ENCODE measurements at places on chromosomes 11 and 22.
A peak's percentile ranks its signal among the peaks of the same experiment; 100 is the strongest.

DNA sequence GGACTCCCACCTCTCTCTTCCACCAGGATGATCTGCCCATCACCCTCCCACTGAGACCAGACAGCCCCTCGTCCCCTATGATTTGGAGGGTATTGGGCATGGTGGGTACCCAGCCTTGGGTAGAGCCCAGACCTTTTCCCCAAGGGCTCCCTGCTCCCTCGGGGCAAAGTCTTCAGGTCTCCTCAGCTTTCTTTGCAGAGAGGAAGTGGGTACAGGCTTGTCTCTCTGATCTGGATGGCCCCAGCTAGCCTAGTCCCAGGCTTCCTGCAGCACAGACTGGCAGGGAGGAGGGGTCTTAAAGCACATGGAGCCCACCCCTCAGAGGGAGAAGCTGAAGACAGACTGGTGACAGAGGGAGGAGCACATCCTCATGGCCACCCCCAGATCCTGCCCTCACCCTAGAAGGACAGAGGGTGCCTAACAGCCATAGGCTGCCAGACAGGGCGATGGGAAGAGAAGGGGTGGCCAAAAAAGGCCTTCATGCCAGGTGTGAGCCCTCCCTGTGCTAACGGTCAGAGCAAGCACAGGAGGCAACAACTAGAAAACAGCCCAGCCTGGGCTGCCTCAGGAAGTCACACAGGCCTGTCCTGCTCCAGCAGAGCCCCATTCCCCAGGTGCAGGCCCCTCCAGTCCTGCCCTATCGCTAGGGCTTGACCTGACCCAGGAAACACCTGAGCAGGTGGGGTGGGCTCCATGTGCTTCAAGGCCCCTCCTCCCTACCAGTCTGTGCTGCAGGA lies 30.4 kb downstream of the SLC22A12 start:
- DNase-seq, result no peak

DNA sequence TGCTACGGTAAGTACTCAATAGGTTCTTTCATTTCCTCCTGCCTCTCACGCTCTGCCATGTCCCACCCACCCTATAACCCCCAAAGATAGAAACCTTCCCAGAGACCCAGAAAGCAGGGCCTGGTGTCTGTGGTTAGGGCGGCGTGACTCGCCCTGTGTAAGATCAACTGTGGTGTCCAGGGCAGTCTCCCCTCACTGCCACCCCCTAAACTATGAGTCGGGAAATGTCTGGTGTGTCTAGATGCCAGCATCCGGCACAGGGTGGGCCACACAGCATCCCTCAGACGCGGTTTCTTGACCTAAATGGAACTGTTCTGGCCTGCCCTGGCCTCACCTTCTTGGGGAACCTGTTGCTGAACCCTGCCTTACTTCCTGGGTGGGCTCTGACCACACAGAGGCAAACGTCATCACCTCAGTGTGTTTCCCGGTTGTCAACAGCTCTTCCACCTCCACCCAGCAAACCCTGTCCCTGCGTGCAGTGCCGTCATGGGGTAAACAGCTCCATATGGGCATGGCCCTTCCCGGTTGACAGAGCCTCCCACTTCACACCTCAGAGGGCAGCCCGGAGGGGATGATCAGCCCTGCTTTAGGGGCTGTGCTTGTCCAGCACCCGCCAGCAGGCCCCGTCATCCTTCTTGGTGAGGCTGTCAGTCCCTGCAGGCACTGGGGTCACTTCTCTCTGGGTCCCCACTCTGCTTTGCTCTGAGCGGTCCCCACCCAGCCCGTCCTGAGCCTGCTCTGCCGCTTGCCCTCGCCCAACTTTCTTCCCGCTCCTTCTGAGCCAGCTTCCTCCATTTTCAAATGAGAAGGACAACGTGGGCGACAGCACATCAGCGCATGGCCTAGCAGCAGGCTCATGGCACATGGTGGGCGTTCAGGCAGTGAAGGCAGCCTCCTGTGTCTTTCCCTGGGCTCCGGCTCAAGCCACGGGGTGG lies 6.0 kb downstream of the WNT11 start:
- no peak for DNase-seq

GRCh38 chr11:44310206-44310462 lies 195 bp upstream of the ALX4 start:
- DNase-seq, result no peak

GRCh38 chr11:94938095-94939055 lies 35.0 kb downstream of the CWC15 start:
- peak; percentile 57 for DNase-seq

- DNase-seq, result no peak
These were observed 73.5 kb upstream of the THY1 start for GRCh38 chr11:119496469-119496868.

DNA sequence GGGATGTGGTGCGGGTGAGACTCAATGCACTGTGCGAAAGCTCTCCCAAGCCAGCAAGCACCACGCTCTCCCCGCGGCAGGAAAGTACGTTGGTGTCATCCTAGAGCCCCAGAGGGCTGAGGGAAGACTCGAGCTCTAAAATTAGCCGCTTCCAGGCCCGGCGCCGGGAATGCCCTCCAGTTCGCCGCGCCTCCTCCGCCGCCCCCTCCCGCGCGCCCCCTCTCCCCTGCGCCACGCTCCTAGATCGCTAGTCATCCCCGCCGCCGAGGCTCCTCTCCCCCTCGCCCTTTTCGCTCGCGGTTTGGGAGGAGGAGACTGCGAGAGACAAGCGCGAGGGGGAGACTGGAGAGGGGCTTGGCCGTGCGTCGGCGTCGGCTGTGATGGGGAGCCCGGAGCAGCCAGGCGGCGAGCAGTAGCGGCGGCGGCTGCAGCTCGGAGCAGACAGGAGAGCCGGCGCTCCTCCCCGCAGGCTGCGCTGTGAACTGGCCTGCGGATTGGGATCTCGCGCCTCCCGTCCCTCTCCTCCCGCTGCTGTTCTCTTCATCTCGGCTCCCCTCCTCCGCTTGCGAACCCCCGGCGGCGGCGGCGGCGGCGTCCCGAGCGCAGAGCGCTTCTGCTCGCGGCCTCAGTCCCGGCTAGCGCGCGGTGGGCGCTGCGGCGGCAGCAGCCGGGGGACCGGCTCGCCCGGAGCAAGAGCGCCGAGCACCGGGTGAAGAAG lies at the start of gene FAT3:
FAT3 (plus strand) TSS at position 412 of the 718 bp plus-strand sequence. CDS start 127,295 bp downstream, outside the sequence.
- DNase-seq, result peak; percentile 54

GRCh38 chr11:112361396-112361795 lies 100.7 kb upstream of the PLET1 start:
- no peak for DNase-seq

DNA sequence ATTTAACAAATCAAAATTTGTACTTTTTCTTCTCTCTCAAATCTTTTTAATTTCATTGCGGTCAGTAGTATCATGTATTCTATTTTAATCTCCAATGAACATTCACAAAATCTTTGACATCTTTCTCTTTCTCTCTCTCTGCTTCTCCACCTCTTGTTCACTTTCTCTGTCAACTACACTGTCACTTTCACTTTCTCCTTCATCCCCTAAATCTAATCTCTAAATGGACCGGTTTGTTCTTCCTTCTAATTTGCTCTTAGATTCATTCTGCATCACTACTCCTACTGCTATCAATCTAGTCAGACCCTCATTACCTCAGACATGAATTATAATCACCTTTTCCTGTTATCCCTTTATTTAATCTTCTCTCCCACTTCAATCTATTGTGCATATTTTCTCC lies 18.6 kb downstream of the CCDC73 start:
- no peak for DNase-seq

GRCh38 chr11:36071917-36072500 lies 128.1 kb downstream of the LDLRAD3 start:
- DNase-seq, result no peak

DNA sequence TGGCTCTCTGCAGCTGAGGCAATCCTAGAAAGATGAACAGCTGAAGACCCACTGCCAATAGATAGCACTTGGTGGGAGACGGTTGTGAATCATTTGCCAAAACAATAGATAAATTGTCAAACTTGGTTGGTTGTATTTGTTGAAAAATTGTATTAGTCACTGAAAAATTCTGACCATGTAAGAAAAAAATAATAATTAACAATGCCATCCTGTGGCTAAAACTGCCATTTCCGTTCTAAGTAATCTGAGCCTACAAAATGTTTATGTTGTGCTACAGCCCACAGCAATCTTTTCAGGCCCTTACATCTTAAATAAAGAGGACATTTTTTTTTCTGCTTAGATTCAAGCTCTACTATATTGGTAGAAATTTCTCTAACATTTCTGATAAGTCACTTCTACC lies 103.2 kb upstream of the ANO3 start:
- DNase-seq, result no peak

DNA sequence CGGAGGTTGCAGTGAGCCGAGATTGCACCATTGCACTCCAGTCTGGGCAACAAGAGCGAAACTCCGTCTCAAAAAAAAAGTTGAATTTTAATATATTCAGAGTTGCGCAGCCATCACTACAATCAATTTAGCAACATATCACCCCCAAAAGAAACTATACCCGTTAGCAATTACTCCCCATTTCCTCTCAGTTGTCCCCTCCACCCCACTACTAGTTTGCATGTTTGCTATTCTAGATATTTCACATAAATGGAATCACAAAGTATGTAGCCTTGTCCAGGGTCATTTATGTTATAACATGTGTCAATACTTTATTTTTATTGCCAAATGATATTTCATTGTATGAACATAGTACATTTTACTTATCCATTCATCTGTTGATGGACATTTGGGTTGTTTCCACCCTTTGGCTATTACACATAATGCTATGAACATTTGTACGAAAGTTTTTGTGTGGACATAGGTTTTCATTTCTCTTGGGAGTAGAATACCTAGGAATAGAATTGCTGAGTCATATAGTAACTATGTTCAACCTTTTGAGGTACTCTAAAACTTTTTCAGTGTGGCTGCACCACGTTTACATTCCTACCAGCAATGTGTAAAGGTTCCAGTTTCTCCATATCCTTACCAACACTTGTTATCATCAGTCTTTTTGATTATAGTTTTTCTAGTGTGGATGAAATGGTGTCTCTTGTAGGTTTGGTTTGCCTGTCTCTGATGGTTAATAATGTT lies 2.2 kb downstream of the ZNF143 start:
- DNase-seq, result no peak

DNA sequence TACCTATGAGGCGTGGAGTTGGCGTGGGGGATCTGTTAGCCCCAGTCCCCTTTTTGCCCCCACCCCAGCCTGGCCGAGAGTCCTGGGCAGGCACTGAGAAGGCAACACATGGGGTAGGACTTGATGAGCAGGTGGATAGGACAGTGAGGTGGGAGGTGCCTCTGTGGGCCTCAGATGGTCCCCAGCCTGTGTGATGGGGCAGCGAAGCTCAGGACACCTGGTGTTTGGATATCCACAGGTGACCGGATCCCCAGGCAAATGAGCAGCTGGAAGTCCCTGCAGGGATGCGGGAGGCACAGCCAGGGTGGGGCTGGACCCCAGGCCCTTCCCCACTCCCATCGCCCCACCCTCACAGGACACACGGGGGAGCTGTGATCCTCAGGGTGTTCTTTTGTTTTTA lies 9.7 kb downstream of the FBLN1 start:
- no peak for DNase-seq

DNA sequence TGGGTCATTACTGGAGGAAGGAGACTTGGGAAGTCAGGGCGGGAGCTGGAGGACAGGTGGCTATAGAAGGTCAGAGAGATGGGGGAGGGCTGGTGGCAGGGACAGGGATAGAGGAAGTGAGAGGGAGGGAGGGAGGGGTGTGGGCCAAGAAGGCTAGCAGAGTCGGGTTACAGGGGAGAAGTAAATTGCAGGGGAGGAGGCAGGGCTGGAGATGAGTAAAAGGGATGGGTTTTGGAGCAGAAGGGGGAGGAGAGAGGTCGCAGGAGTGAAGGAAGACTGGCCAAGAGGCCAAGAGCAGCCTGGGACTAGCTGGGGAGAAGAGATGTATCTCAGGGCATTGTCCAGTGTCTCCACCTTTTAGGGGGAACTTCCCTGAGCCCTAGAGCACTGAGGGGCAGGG lies 33.0 kb downstream of the LRRC10B start:
- DNase-seq, result peak; percentile 39

GRCh38 chr22:44080936-44081861 lies 57.1 kb downstream of the PARVB start:
- peak; percentile 54 for DNase-seq

GRCh38 chr11:73359341-73359740 lies 16.9 kb upstream of the RELT start:
- DNase-seq, result no peak

GRCh38 chr11:70654016-70654415 lies 255.7 kb downstream of the CTTN start:
- DNase-seq, result no peak

DNA sequence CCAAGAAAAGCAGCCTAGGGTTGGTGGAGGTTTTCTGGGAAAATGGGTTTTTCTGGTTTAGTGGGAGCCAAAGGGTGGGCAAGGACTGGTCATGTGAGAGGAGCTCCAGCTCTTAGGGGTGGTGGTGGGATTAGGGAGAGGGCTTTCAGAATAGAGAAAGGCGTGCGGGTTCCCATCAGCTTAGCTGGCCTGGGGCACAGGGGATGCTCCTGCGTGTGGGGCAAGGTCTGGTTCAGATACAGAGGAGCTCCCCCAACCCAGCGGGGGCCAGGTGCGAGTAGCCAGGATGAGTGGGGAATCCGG lies 644 bp downstream of the TMEM134 start:
- no peak for DNase-seq

DNA sequence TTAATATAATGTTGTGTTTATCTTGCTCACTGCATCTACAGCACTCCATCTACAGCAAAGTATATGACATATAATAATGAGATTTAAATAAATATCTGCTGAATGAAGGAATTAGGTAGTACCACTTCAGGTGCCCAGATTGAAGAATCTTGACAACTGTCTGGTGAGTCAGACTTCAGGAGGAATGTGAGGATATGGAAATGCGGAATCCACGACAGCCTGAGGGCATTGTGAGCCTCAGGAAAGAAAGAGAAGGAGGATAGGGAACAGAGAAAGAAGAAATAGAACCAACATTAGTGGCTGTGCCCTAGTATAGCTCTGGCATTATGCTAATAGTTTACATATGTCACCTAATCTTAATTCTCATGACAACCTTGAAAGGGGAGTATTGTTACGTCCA lies 304.4 kb downstream of the AASDHPPT start:
- no peak for DNase-seq

- no peak for DNase-seq
These were observed 23.1 kb downstream of the JRKL start for GRCh38 chr11:96412761-96413381.

GRCh38 chr11:29641201-29641600 lies 375.6 kb downstream of the KCNA4 start:
- DNase-seq, result no peak

DNA sequence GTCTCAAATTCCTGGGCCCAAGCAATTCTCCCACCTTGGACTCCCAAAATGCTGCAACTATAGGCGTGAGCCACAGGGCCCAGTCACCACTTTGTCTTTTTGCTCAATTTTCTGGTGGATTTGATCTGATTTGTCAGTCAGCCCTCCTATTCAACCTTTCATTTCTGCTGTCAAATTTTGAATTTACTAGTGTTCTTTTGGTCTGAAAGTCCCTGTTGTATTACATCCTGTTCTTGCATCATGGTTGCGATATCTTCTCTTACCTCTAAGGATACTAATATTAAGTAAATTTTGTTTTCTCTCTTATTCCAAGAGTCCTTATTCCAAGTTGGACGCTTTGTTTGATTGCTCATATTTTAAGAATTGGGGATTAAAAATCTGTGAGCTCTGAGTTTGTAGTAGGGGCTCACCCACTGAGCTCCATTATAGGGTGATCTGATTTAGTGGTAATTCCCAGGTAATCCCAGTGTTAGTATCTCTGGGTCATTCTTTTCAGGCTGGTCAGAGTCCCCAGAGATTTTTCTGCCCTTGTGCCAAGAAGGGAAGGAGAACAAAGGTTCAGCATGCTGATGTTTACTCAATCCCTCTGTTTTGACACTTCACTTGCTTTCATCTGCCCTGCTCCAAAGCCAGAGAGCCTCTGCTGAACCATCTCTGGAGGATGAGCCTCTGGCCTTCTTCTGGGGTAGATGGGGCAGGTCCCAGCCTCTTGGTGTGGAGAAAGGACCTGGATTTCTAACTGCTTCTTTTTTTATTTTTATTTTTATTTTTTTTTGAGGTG lies 10.0 kb downstream of the UPB1 start:
- no peak for DNase-seq
